Ammon's horn (tissue), 1 donor: ENCODE measurements at places on chromosomes 16 and 17.

GRCh38 chr17:17700251-17700969 is 19.2 kb downstream of the RAI1 start:
- DNase-seq, result no peak

DNA sequence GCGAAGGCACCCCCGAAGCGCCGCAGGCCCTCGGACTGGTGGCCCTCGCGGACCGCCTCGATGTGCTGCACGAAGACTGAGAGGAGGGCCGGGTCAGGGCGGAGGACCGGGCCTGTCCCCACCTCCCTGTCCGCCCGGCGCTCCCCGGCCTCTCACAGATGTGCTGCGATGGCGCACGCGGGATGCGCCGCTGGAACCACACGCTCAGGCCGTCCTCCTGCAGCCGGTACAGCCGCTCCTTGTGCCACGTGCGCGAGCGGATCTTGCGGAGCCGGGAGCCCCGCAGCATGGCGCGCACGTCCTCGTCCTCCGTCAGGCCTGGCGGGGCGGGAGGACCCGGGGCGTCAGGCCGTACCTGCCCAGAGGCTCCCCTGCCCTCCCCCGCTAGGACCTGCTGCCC is 11.3 kb downstream of the PLCD3 start:
- no peak for DNase-seq

DNA sequence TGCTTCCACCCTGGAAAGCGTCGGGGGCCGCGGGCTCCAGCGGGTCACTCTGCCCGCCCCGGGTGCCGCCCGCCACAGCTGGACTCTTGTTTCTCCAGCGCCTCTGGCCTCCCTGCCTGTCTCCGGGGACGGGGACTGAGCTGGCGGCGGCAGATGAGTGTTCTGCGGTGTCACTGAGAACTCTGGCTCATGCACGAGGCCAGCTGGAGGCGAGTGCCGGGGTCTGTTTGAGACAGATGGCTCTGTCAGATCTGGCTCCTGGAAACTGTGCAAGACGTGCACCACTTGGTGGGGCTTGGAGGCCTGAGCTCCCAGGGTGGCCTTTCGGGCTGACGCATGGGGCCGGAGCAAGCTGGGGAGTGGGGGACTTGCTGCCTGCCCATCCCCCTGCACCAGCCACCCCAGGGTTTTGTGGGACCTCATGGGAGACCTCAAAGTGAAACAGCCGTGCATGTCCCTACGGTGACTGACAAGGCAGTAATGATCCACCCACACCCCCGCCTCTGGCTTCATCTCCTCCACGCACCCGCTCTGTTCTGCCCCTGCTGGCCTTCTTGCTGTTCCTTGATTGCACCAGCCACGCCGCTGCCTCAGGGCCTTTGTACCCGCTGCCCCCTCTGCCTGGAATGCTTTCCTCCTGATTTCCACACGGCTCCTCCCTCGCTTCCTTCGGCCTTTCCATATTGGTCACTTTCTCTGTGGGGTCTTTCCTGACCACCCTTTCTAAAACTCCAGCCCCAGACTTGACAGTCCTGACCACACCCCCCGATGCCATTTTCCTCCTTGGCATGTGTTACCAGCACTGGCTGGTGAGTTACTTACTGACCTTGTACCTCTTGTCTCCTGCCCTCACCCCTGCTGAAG is 174.9 kb upstream of the CIBAR2 start:
- peak; percentile 80 for DNase-seq

GRCh38 chr16:11168386-11169051 is 87.5 kb downstream of the SOCS1 start:
- no peak for DNase-seq

DNA sequence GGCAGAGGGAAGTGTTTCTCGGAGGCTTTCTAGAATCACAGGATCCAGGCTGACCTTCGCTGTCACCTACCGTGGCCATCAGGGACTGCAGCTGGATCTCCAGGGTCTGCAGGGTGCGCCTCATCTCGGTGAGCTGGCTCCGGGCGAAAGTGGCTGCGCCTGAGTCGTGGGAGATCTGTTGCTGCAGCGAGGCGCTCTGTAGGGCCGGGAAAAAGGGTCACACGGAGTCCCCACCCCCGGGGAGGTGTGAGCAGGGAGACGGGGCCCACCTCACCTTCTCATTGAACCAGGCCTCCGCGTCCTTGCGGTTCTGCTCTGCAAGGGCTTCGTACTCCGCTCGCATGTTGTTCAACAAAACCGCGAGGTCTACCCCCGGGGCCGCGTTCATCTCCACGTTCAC is 2.9 kb downstream of the KRT28 start:
- no peak for DNase-seq

GRCh38 chr16:14181371-14182050 is 110.4 kb downstream of the MRTFB start:
- DNase-seq, result no peak

GRCh38 chr16:67417333-67418061 is 1.2 kb upstream of the ZDHHC1 start:
- DNase-seq, result no peak

DNA sequence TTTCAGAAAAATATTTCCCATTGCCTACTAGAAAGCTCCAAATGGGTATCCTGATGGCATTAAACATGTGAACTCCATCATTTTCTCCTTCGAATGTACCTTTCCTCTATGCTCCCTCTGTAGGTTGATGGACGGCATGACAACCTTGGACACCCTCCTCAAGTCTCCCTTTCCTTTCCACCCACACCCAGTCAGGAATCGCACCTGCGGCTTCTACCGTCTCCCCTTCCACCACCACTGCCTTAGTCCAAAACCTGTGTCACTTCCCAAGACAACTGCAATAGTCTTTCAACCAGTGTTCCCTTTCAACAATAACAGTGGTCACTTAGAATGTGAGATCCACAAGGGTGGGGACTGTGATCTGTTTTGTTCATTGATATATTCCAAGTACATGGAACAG is 233.1 kb upstream of the AXIN2 start:
- DNase-seq, result no peak

- DNase-seq, result peak; percentile 48
These were observed 121.0 kb downstream of the ANKRD11 start for GRCh38 chr16:89369266-89369895.

GRCh38 chr17:4014148-4014927 is 50.1 kb upstream of the ATP2A3 start:
- no peak for DNase-seq

DNA sequence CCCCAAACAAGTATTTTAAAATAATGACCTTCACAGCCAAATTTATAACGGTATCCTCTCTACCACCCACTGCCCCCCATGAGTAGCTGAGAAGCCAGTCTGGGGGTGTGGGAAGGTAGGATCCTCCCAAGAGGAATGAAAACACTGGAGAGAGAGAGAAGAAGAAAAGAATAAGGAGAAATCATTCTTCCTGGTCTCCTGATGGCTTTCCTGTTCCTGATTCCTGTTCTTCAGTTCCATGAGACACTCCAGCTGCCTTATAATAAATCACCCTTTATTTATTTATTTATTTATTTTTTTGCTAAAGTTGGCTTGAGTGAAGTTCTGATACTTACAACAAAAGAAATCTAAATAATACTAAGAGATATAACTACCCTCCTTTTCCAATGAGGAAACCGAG is 56.4 kb upstream of the FAM20A start:
- no peak for DNase-seq

- no peak for DNase-seq
These were observed 30.9 kb upstream of the HLF start for GRCh38 chr17:55233840-55234239.

DNA sequence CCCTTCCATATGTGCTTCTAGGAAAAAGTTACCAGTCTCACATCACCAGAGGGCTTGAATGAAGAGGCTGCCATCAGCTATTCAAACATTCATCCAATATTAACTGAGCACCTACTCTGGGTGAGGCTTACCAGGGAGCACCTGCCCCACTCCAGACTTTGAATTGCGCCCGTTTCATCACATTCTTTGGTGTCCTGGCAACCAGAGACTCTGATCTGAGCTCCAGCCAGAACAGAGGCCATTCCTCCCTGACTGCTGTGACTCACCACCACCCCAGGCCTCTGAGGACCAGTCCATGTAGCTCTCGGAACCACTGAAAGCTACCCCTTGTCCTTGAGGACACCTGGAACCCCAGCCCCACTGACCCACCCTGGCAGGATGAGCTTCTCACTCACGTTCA is at the start of gene C16orf96:
Gene C16orf96, plus strand, starts transcription at position 229 of the 400 bp plus-strand sequence. Its CDS starts 150 bp downstream, at position 379.
- no peak for DNase-seq

DNA sequence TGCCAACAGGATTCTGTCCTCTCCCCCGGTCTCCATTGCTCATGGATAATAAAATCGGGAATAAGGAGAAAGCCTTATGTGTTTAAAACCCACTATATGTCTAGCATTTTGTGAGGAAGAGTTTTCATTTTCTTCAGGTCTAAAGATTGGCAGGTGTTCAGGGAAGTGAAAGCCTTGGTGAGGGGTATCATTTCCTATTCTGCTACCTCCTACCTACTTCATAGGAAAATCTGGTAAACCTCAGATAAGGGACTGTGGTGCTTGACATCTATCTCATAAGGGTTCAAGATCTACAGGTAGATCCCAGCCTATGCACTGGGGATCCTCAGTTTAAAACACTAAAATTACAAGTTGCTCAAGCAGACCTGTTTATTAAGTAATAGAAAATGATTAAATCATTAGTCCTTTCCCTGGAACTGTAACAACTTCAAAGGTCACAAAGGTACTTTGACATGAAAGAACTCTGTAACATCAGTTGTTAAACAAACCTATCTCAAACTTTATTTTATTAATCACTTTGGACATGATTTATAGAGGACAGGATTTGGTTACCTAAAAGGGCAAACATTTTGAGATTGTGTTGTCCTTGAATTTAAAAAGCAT is 6.5 kb downstream of the MOSMO start:
- no peak for DNase-seq

GRCh38 chr16:19168371-19169081 is 486 bp downstream of the SYT17 start:
- peak; percentile 57 for DNase-seq

DNA sequence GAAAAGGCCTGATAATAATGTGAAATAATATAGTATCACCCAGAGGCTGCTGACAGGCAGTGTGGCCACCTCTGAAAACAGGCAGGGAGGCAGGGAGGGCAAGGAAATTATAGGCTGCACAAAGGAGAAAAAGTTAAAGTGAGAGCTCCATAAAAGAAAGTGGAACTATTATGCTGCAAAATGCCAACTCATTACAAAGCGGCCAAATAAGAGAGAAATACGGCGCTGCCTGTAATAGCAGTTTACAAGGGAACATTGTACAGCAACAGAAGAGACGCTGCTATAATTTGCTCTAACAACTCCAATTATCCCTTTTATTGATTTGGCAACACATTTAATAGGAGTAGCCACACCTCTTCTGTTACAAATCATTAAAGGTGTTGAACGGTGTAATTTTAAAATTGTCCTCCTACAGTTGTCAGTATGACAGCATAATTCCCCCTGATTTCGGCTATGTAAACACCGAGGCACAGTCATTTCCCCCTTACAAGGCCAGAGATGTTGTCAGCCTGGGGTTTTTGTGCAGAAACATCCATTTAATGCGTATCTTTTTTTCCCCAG is 120.3 kb downstream of the MRM1 start:
- no peak for DNase-seq

DNA sequence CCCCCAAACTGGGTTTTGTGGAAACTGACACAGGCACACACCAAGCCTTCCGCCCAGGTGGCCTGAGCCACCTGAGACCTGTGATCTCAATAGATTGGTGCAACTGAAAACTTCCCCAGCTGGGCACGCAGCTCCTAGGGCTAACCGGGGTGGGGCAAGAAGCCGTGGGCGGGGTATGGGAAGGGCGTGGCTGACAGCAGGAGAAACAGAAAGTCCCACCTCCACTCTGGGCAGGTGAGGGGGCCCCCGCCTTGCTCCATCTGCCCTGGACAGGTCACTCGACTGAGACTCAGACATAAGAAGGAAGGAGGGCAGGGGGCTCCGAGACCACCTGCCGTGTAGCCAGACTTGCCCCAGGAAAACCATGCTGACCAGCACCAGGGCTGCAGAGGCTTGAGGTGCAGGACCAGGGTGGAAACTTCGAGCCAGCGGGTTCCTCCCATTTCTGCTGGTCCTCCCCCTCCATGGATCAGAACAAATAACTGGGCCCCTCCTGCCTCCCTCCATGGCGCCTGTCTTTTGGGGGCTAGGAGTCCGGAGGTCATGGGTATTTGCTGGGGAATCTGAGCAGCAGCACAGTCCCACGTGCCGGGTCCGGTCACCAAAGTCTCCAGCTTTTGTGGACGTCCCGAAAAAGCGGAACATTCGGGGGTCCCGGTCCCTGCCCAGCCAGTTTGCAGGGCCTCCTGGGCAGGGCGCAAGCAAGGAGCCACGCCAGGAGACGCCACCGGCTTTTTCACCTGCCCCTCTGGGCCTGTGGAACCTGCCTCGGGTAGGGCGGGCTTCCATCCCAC is 1.3 kb downstream of the TIMP2 start:
- DNase-seq, result no peak
